ENCODE measurements at places on chromosomes 1 and 21.

DNA sequence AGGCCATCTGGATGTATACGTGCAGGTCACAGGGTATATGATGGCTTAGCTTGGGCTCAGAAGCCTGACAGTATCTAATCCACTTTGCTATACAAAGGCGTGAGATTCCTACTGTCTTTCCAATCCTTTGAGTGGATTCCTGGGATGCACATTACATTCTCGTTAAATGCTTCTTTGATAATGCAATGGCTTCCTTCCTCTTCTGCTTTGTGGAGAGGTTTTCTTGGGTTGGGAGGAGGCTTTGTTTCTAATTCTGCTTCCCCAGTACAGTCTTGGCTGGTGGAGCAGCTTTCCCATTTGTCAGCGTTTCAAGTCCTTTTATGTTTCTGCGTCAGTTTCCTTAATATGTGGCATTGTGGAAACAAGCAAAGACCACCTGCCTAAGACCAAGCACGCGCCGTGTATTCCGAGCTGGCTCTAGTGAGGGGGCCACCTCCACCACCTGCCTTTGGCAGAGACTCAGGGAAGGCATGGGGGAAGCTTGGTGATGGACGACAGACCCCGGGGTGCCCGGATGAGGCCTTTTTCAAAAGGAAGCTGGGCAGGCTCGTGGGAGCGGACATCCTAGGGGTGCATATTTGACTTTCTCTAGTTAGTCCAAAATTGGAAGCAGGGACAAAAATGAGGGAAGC, 72.7 kb downstream of the WDR4 start:
- DNase-seq, result no peak

GRCh38 chr1:156523801-156524480, 23.4 kb upstream of the MEF2D start:
- DNase-seq, result no peak

DNA sequence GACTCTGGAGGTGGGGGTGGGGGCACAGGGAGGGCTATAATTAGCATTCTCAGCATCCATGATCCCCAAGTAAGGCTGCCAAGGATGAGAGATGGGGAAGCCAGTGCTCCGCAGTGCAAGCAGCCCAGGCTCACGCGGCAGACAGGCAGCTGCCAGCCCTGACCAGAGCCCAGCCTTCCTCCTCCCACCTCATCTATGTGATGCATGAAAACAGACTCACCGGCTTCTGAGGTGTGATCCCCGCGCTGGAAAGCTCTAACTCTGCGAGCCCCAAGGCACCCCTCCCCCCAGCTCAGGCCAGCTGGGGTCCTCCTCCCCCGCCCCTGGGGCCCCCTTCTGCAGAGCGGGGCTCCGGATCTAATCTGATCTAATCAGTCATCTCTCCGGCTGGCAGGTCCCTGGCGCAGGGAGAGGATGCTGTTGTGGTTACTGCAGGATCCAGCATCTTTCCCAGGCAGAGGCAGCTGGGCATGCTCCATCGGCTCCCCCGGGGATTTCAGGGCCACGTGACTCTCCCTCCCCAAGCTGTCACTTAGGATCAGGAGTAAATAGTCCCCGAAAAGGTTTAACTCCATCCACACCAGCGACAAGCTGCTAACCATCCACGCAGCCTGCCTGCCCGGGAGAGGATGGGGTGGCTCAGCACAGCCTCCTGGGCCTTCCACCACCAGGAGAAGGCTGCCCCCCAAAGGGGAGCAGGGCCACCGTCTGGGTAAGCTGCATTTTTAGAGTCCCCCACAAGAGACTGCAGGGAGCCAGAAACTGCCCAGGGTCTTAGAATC, at the start of gene PLEKHA6:
Gene PLEKHA6, minus strand, starts transcription at position 456 of the 782 bp plus-strand sequence. CDS start 86,202 bp downstream, outside the sequence.
- no peak for DNase-seq

DNA sequence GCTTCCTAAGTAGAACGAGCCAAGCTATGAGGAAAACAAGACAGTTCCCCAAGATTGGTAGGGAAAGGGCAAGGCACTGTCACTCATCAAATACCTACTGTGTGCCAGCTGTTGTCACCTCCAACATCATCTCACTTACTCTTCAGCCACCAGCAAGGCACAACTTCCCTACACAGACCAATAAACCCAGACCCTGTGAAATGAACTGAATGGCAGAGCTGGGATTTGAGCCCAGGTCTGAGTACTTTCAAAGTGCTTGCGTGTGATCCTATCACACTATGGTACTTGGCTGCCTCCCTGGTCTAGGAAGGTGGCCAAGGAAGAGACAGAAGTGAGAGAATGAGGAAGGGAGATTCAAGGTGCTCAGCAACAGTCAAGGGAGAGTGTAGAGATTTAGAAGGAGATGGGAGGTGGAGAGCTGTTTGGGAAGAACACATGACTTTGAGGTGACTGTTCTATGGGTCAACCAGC, 16.7 kb upstream of the TRIM63 start:
- no peak for DNase-seq

- DNase-seq, result no peak
Measured at GRCh38 chr1:15573477-15573876, 11.4 kb downstream of the AGMAT start.

DNA sequence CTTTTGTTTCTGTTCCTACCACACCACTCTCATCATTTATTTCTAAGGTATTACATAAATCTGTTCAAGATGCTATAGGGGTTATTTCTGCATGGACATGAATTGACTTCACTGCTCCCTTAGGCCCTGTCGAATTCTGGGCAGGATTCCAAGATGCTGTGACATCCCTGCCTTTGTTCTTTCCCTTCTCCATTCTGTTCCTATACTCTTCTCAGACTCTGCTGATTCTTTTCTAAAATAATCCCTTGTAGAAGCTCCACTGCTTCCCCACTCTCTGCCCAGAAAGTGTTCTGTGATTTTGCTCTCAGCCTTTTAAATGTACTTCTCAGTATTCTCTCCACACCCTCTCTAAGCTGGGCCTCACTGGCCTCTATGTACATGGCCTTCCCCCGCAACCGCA, 99.2 kb downstream of the PHTF1 start:
- no peak for DNase-seq

GRCh38 chr21:46388896-46389295, 64.9 kb downstream of the PCNT start:
- no peak for DNase-seq

DNA sequence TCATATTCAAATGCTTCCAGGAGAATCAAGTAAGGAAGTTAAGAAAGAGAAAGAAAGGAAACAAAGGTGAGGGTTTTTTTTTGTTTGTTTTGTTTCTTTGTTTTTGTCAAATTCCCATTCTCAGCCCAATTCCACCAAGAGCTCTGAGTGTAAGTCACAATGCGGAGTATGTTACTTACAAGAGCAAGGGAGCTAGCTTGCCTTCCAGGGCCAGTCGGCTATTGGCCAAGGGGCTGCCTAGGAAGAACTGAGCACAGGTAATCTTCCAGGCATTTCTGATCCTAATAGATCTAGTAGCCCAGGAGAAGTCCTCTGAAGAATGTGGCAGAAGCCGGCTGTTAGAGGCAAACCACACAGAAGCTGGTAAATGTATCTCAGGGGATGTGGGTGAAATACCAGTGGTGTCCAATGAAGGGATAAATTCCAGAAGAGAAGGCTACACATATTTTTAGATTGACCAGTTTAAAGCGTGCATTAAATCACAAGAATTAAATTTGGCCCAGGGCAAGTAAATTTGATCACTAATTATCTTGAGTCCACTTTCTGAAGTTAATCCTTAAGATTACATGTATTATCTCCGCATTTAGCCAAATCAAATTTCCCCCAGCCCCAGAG, 239.6 kb upstream of the ADAMTS5 start:
- no peak for DNase-seq

GRCh38 chr1:115929881-115930280, 46.4 kb upstream of the SLC22A15 start:
- DNase-seq, result no peak

GRCh38 chr1:170203693-170204092, 57.9 kb downstream of the NTMT2 start:
- no peak for DNase-seq

DNA sequence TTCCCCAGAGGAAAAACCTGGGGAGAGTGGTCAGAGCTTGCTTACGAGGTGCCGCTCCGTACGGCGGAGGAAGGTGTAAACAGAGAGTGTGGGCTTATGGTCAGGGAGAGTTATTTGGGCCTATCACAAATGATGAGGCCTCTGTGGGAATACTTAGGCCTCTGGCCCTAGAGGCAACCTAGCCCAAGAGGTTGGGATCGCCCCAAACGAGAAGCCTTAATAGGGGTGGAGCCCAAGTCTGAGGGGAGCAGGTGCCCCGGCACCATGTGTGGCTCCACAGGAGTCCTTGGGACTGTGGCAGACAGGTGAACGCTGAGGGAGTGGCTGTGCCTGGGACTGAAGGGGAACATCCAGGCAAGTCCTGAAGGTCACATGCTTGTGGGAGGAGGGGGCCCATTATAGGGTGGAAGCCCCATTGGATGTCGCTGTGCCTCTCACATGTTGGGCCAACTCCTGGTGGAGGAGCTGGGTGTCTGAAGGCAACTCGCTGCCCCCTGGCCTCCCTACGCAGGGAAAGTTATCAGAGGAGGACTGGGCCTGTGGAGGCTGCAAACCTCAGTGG, 135.1 kb downstream of the ZSCAN20 start:
- no peak for DNase-seq

- no peak for DNase-seq
Measured at GRCh38 chr1:59814901-59815825, at the start of gene HOOK1. HOOK1 (plus strand) TSS chr1:59814949; CDS start chr1:59815118, 169 bp downstream.

DNA sequence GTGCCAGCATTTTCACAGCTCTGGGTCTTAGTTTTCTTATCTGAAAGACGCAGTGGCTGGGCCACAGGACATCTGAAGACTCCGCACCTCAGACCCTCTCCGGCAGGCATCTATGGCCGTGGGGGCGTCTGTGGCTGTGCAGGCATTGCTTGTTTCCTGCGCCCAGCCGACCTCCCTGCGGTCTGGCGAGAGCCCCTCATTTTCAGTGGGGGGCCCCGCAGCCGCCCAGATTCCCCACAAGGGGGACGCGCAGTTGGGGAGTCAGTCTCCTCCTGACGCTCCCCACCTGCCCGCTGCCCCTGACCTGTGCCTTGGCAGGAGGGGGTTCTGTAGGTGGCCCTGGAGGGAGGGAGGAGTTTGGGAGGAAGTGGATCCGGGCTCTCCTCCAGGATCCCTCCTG, 3.5 kb upstream of the TFF1 start:
- no peak for DNase-seq

DNA sequence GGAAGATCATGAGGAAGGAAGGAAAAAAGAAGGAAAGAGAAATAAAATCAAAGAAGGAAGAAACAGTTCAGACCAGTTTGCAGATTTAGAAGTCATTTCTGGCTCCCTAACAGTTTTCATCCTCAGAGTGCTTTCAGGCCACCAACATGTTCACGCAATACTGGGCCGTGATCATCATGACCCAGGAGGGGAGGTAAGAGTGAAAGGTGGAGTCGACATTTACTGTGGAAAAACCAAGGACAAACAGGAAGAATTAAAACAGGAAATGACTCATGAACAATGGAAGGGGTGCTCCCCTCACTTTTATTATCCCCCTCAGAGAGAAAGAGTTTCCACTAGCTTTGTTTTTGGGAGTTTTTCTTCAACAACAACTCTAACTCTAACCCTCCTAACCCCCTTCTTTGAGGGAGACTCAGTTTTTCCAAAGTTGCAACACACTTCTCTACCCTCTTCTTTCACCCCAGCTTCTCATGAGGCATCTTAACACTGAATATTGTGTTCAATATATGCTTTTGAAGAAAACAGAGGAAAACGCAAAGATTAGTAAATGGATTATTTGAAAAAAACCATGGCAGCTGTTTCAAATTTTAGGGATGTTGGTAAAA, 60.4 kb downstream of the VANGL2 start:
- DNase-seq, result no peak

GRCh38 chr1:34850382-34850781, 9.2 kb downstream of the SMIM12 start:
- DNase-seq, result no peak

- DNase-seq, result no peak
Measured at GRCh38 chr1:112410673-112411072, 14.7 kb downstream of the CTTNBP2NL start.

DNA sequence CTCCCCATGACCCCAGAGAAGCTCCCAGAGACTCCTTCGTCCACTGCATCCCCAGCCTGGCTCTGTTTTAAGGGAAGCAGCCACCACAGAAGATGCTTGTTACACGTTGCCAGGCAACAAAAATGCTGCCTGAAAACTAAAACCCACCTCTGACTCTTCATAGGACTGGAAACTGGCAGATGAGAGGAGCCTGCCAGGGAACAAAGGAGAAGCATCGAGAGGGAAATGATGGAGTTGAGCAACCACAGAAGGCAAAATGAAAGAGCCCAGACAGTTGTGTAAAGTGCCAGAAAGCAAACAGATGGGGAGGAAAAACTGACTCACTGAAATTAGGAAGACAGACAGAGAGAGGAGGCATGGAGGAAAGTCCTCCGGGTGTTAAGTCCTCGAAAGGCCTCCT, 118.4 kb downstream of the KCNN3 start:
- DNase-seq, result no peak

DNA sequence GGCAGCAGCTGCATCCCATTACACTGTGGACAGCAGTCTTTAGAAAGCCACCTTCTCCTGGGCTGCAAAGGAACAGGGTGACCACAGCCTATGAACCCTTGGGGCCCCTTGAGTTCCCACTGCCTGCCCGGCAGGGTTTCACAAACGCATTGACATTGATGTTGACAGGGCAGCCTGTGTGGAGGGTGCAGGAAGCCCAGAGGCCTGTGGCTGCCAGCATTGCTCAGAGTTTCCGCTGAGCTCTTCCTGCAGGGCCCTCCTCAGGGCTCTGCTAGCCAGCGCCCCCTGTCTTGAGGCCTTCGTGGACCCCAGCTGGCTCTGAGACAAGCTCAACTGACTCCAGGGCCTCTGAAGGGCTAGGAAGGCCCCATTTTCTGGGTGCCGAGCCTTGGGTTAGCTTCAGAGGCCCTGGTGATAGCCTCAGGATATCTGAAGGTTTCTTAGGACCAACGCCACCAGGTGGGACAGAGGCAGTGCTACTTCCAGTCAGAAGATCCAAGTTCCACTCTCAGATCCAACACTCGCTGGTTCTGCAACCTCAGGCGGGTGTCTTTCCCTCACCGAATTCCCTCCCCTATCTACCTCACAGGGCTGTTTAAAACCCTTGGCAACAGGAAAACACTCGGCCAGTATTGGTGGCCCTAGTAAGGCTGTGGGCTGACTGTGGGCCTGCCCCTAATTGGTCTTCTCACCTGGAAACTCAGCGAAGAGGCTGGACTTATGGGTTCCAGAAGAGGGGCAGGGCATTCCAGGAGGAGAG, 27.2 kb upstream of the EPS8L3 start:
- no peak for DNase-seq

- DNase-seq, result no peak
Measured at GRCh38 chr1:236576004-236576403, 28.3 kb downstream of the HEATR1 start.

DNA sequence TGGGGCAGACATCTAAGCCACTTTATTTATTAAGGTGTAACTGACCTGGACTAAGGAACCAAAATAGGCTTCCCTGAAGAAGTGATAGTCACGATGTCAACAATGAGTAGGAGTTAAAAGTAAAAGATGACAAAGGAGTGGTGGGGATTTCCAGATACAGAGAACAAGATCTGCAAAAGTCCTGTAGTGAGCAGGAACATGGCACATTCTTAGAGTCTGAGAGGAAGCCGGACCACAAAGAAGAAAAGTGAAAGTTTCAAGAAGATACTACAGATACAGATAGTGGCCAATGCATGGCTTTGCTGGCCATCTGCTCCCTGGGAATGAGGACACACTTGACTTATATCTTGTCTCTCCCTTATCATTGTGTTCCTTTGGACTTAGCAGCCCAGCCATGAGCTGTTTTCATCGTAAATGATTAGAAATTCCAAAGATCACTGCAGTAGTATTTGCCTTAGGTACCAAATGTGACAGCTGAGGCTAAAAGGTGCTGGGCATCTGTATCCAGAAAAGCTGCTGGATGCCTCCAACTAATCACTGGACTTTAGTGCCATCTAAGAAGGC, 302.4 kb upstream of the NR5A2 start:
- no peak for DNase-seq

Data from RCC 7860 (cell line).